Neural progenitor cell (in vitro differentiated cells): ENCODE measurements at places on chromosomes 6 and 20. TPM values are rescaled to one million over a fixed set of nuclear protein-coding genes. Genes with fewer than 3 reads are reported as not detected.

DNA sequence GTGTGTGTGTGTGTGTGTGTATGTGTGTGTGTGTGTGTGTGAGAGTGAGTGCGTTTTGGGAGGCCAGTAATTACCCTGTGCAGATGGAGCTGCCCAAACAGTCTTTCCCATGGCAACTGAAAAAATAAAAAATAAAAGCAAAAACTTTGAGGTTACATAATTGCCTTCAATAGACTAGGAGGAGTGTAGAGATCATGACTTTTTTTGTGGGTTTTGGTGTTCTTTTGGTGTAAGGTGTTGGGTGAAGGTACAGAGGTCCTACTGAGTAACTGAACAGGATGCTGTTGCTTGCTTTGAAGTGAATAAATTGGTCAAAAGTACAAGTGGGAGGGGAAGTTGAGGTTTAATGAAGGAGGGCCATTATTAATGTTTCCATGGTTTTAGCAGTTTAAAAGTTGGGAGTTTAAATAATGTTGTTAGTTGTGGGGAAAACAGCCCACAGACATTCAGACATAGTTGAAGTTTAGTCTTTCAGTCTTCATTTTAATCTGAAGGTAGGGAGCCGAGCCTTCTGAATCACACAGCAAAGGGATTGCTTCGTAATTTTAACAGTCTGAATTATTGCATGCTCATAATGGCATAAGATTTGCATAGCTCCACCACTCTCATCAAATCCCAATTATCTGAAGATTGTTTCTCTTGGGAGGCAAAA, 251.4 kb downstream of the PRL start:
- no peaks in the 10 kb centered on the region for H3K27me3 ChIP-seq
- no peak for DNase-seq
- peaks cover 1% of the 10 kb centered on the region for H3K36me3 ChIP-seq
- H3K27ac ChIP-seq, result no peak overlapping the region
- no peak overlapping the region for H3K4me3 ChIP-seq

DNA sequence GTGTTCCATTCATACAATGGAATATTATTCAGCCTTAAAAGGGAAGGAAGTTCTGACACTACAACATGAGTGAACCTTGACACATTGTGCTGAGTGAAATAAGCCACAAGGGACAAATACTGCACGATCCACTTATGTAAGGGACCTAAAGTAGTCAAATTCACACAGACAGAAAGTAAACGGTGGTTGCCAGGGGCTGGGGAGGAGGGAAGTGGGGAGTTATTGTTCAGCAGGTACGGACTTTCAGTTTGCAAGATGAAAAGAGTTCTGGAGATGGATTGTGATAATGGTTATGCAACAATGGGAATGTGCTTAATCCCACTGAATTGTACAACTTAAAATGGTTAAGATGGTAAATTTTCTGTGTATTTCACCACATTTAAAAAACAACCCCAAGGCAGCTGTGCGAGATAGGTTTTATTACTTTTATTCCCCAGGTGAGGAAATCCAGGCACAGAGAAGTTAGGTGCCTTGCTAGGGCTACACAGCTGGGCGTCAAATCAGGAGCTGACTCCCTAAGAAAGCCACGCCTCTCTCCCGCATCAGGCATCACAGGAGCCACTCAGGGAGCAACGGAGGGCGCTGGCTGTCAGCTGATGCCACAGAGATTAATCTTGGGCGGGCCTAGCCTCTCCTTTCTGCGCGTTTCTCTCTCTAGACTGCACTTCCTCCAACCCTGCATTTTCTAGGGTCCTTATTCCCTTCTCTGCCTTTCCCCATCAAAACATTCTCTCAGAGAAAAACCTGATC, 9.3 kb upstream of the TRAF3IP2 start:
- no peaks in the 10 kb centered on the region for H3K36me3 ChIP-seq
- no peaks in the 10 kb centered on the region for H3K27me3 ChIP-seq
- no peak overlapping the region for H3K4me3 ChIP-seq
- peak; percentile 67 for DNase-seq

- no peak for DNase-seq
- H3K36me3 ChIP-seq, result no peaks in the 10 kb centered on the region
- H3K27ac ChIP-seq, result peak overlapping the region; percentile 26
- H3K4me3 ChIP-seq, result no peak overlapping the region
- peaks cover 5% of the 10 kb centered on the region for H3K4me1 ChIP-seq
Observed at GRCh38 chr20:20331817-20332216, 36.1 kb upstream of the INSM1 start.

DNA sequence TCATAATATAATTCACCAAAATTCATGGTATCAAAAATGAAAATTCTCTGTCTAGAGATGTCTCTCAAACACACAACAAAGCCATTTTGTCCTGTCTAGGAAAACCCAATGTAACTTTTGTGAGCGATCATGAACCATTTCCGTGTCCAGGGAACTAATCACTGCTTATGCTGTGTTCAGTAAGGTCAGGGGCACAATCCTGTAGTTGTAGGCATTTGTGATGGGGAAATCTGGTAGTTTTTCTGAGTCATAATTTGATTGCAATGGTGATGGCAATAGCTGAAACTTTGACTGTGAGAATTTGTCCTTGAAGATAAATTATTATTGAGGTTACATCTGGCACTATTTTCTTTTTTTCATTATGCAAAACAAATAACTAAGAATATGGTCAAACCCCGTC, 21.0 kb upstream of the GCLC start:
- no peak for DNase-seq
- no peaks in the 10 kb centered on the region for H3K27me3 ChIP-seq
- H3K4me1 ChIP-seq, result no peaks in the 10 kb centered on the region
- H3K27ac ChIP-seq, result no peak overlapping the region
- H3K4me3 ChIP-seq, result no peak overlapping the region
- no peaks in the 10 kb centered on the region for H3K36me3 ChIP-seq

- no peak overlapping the region for H3K4me3 ChIP-seq
- H3K36me3 ChIP-seq, result no peaks in the 10 kb centered on the region
- H3K27ac ChIP-seq, result no peak overlapping the region
- no peaks in the 10 kb centered on the region for H3K27me3 ChIP-seq
- DNase-seq, result no peak
Observed at GRCh38 chr6:148907573-148907972, 160.7 kb downstream of the UST start.

- H3K27ac ChIP-seq, result no peak overlapping the region
- H3K27me3 ChIP-seq, result no peaks in the 10 kb centered on the region
- no peaks in the 10 kb centered on the region for H3K36me3 ChIP-seq
- no peak for DNase-seq
- no peak overlapping the region for H3K4me3 ChIP-seq
Observed at GRCh38 chr20:19903168-19903811, 113.9 kb upstream of the NAA20 start.

DNA sequence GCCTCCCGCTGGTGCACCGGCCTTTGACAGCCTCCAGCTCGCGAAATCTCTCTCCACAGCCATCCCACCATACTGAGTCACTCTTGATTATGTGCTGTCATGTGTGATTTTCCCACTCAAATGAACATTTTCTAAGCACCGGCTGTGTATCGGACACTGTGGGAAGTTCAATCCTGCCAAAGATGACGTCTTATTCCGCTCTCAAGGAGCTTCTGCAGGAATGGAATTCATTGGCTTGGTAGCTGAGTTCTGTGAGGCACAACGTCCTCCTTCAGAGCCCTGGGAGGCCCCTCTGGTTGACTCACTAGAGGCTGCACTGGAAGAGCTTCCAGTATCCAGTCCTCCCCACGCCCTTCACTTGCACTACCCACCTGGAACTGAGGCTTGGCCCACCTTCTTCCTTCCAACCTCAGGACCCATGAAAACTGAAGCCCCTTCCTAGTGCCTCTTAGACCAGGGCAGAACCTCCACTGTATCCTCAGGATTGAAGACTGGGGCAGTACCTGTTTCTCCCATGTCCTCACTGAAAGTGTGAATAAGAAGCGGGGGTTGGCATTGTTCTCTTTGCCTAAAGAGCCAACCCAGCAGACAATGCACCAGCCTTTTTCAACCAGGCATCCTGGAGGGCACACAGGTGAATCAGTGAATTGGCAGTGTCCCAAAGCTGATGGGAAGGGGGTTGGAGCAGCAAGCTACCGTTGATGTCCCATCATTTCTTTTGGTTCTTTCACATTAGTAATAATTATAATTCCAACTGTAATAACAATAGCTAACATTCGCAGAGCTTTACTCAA, 1.7 kb downstream of the UNC5CL start:
- DNase-seq, result no peak
- peaks cover 4% of the 10 kb centered on the region for H3K4me1 ChIP-seq
- no peaks in the 10 kb centered on the region for H3K27me3 ChIP-seq
- no peaks in the 10 kb centered on the region for H3K36me3 ChIP-seq
- no peak overlapping the region for H3K27ac ChIP-seq

GRCh38 chr6:50849796-50850180, 31.1 kb downstream of the TFAP2B start:
- DNase-seq, result no peak
- no peak overlapping the region for H3K27ac ChIP-seq
- H3K36me3 ChIP-seq, result no peaks in the 10 kb centered on the region
- H3K4me3 ChIP-seq, result peak overlapping the region; percentile 41

- H3K27ac ChIP-seq, result no peak overlapping the region
- H3K36me3 ChIP-seq, result no peaks in the 10 kb centered on the region
- no peaks in the 10 kb centered on the region for H3K27me3 ChIP-seq
- H3K4me3 ChIP-seq, result no peak overlapping the region
- no peaks in the 10 kb centered on the region for H3K4me1 ChIP-seq
Observed at GRCh38 chr6:46876126-46876525, 45.6 kb downstream of the ADGRF5 start.

- no peak overlapping the region for H3K27ac ChIP-seq
- peak overlapping the region; percentile 52 for H3K4me3 ChIP-seq
- peaks cover 31% of the 10 kb centered on the region for H3K27me3 ChIP-seq
- DNase-seq, result no peak
- H3K36me3 ChIP-seq, result no peaks in the 10 kb centered on the region
- no peaks in the 10 kb centered on the region for H3K4me1 ChIP-seq
Observed at GRCh38 chr6:35317483-35318195, 20.0 kb downstream of the DEF6 start.

DNA sequence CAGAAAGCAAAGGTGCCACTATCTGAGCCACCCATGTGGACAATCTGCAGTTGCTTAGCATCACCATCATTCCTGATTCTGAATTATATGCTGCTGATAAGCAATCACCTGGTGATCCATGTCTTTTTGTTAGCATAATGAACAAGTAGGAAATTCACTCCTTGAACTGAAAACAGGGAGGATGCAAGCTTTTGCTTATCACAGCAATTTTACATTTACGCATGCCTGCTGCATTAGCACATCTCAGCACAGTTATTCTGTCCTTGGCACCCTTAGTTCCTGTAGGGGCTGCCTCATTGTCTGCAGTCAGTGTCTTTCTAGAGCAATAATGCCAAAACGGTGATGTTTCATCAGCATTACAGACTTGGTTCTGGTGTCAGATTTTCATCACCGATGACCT, 162.6 kb downstream of the KIF16B start:
- no peaks in the 10 kb centered on the region for H3K27me3 ChIP-seq
- no peak for DNase-seq
- H3K4me3 ChIP-seq, result no peak overlapping the region
- no peak overlapping the region for H3K27ac ChIP-seq

The SLC12A5 gene
- total RNA-seq, result 0.37 and 0.77 TPM in 2 replicates

The COL9A1 gene
- total RNA-seq, result 18.7 and 36.9 TPM in 2 replicates

The MLIP gene
- not detected in 2 replicates for total RNA-seq

The C20orf144 gene
- 0.53 TPM in 1 of 2 replicates, not detected in the other for total RNA-seq

The GABRR1 gene
- total RNA-seq, result not detected in 2 replicates

The OR2J2 gene
- total RNA-seq, result 0.09 TPM in 1 of 2 replicates, not detected in the other
